ENCODE measurements at places on chromosomes 4 and X.

- DNase-seq, result no peak
Observed at GRCh38 chrX:137431693-137432488, 134.0 kb upstream of the ZIC3 start.

- DNase-seq, result peak; percentile 46
Observed at GRCh38 chr4:53132132-53132891, 233.5 kb downstream of the SCFD2 start.

DNA sequence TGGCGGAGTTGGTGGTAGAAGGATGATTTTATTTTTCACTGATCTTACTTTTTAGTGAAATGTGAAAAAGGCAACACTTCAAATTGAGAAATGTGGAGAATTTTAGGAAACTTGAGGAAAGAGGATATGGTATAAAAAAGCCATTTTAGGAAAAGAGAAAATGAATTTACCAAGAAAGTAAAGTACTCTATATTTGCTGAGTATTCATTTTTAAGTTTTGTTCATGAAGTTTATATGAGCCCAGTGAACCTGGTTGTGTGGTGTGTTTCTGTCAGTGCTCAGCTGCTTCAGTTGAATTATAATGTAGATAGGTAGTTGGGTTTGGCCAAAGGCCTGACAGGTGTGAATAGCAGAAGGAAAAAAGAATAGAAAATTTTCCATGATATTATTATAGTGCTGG lies 345.5 kb upstream of the FSTL5 start:
- DNase-seq, result no peak

DNA sequence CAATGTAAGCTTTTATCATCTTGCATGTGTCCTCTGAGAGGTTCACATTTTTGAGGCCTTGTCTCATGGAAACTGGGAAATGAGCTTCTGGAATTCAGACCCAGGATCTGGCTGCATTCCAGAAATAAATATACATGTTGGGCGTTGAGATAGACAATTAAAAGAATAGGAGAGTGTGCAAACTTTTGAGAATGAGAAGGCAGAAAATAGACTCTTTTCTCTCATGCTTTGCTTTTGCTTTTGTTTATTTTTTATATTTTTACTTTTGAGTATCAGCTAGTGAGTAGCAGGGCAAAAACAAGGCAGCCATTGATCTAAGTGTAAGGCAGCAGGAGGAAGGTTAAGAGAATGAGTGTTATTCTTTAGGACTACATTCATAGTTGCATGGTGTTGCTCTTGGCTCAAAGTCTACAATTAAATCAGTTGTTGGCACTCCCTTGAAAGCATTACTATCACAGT lies 12.4 kb downstream of the SHROOM3 start:
- no peak for DNase-seq

- DNase-seq, result no peak
Observed at GRCh38 chrX:143095321-143095720, 69.6 kb downstream of the SPANXN4 start.

DNA sequence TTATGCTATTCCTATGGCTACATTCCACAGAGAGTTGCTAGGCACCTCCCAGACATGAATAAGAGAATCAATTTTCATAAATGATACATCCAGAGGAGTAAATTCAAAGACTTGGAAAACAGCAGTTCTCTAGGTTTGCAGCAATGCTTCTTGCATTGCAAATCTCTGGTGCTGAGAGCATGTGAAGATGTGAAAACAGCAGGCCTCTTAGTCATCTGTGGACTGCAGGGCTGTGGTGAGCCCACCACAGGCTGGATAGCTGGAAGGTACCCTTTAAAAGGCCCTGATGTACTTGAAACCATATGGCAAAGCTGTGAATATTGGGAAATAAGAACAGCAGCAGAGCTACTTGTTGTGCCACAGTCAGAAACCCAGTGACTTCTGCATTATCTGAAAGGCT lies 2135.9 kb downstream of the ARAP2 start:
- DNase-seq, result no peak

- DNase-seq, result no peak
Observed at GRCh38 chr4:2728221-2728620, 27.9 kb downstream of the TNIP2 start.

GRCh38 chr4:71261633-71262121 lies 77.1 kb upstream of the SLC4A4 start:
- DNase-seq, result no peak

GRCh38 chr4:92047209-92047875 lies 256.4 kb upstream of the GRID2 start:
- DNase-seq, result no peak

- no peak for DNase-seq
Observed at GRCh38 chrX:66232296-66232695, 68.2 kb downstream of the HEPH start.

DNA sequence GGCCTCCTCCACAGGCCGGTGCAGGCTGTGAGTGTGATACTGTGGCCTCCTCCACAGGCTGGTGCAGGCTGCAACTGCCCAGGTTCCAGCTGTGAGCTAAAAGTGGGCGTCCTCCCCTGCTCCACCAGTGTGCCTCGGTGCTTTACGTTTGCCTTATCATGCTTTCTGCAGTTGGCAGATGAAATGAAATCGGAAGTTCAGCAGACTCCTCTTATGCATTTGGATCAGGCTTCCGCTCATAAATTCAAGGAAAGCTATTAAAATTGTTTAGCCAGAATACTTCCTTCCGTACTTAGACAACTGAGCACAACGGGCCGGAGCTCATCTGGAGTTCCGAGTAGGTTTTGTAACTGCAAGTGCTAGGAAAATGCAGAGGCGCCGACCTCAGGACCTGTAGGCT lies 12.0 kb downstream of the CYP4V2 start:
- no peak for DNase-seq

GRCh38 chr4:110196871-110197528 lies 1.4 kb downstream of the ELOVL6 start:
- peak; percentile 56 for DNase-seq

- no peak for DNase-seq
Observed at GRCh38 chr4:149986917-149987316, 91.3 kb upstream of the DCLK2 start.

- DNase-seq, result no peak
Observed at GRCh38 chrX:96445531-96446065, 239.0 kb upstream of the DIAPH2 start.

- no peak for DNase-seq
Observed at GRCh38 chr4:105933083-105933482, 37.8 kb downstream of the NPNT start.

DNA sequence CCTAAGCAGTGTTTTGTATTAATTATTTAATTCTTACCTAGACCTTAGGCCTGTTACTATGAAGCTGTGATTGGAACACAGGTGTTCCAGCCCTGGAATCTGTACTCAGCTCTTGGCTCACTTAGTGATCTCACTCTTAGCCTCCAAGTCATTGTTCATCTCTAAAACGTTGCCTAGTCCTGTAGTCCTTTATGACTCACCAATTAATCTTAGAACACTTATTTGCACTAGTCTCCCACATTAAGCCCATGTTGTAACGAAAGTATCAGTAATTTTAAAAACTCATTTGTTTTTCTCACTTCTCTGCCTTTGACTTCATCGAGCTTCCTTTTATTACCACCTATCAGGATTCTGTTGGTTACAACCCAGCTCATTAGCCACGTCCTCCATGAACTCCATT lies 1224.7 kb upstream of the TENM3 start:
- DNase-seq, result no peak

GRCh38 chr4:139625482-139625881 lies 40.1 kb upstream of the MGST2 start:
- DNase-seq, result no peak

DNA sequence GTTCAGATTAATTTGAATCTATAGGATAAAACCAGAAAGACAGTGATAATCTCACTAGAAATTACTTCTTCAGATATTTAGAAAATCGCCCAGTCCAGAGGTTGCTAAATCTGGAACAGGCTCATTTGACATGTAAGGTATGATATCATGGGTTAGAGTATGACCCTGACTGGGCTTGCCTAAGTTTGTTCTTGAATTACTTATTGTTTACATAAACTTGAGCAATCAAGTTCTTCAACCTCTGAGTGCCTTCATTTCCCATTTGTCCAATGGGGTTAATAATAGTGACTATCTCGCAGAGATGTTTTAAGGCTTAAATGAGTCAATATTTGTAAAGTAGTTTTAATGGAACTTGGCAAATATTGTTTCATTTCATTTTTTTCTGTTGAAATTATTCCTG lies 1947.6 kb upstream of the IGFBP7 start:
- DNase-seq, result no peak

- no peak for DNase-seq
Observed at GRCh38 chrX:31872007-31872406, 800.2 kb upstream of the FTHL17 start.
